ENCODE measurements at places on chromosomes 6 and 20.

GRCh38 chr6:131861381-131861780 lies 53.6 kb downstream of the ENPP1 start:
- DNase-seq: no peak

DNA sequence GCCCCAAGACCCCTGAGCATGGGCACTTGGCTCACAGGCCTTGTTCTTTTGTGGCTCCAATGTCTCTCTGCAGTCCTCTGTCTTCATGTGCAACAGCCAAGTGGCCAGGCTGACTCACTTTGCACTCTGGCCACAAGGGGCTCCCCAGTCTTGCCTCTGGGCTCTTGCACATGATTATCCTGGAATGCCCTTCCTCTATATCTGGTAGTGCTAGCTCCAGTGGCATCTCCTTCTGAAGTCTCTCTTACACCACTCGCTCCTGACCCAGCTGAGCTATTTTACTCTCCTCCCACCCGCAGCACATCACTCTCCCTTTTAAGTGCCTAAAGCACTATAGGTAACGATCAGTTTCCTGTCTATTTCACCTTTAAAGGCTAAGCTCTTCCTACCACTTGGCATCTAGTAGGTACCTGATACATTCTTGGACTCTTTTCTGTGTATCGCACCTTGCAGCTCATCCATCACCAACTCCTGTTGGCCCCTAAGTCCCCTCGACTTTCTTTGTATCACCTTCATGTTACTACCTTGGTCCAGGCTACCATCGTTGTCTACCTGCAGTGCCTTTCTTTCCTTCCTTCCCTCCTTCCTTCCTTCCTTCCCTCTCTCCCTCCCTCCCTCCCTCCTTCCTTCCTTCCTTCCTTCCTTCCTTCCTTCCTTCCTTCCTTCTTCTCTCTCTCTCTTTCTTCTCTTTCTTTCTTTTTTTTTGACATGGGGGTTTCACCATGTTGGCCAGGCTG lies 211.9 kb upstream of the RNF24 start:
- no peak for DNase-seq

GRCh38 chr6:137610702-137611101 lies 116.5 kb upstream of the OLIG3 start:
- DNase-seq: no peak

- DNase-seq: no peak
Measured at GRCh38 chr6:42241915-42242314, 24.3 kb upstream of the MRPS10 start.

GRCh38 chr20:55095745-55096400 lies 620.5 kb downstream of the DOK5 start:
- no peak for DNase-seq

DNA sequence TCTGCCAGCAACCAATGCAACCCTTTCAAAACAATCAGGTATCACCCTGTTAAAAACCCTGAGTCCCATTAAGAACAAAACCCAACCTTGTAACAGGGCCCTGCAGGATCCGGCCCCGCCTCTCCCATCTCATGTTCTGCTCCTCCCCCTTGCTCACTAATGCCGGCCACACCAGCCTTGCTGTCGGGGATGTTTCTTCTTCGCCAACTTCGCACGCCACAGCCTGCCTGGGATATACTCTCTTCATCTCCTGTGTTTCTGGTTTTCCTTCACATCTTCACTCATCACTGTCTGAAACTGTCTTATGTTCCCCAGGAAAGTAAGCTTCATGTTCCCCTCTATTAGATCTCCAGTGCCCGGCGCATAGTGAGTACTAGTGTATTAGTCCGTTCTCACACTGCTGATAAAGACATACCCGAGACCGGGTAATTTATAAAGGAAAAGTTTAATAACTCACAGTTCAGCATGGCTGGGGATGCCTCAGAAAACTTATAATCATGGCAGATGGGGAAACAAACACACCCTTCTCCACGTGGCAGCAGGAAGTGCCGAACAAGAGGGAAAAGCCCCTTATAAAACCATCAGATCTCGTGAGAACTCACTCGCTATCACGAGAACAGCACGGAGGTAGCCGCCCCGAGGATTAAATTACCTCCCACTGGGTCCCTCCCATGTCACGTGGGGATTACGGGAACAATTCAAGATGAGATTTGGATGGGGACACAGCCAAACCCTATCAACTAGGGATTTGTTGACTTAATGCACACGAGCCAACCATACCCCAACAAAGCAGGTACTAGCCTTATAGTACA lies 5.1 kb downstream of the TP53RK start:
- no peak for DNase-seq
